ENCODE measurements at places on chromosomes 1 and 21.
A peak's percentile ranks its signal among the peaks of the same experiment; 100 is the strongest.

DNA sequence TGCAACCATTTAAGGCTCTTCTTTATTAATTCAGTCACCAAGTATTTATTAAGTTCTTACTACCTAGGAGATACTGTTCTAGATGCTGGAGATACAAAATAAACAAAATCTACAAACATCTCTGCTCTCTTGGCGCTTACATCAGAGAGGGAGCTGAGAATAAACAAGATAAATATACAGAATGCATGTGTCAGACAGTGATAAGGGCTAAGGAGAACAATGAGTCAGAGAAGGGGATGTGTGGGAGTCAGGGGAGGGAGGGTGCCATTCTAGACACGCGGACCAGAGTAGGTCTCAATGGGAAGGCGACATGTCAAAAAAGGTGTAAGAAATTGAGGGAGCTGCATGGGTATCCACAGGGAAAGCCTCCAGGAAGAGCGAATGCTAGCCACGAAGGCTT lies 393.2 kb downstream of the RWDD3 start:
- no peak for DNase-seq

DNA sequence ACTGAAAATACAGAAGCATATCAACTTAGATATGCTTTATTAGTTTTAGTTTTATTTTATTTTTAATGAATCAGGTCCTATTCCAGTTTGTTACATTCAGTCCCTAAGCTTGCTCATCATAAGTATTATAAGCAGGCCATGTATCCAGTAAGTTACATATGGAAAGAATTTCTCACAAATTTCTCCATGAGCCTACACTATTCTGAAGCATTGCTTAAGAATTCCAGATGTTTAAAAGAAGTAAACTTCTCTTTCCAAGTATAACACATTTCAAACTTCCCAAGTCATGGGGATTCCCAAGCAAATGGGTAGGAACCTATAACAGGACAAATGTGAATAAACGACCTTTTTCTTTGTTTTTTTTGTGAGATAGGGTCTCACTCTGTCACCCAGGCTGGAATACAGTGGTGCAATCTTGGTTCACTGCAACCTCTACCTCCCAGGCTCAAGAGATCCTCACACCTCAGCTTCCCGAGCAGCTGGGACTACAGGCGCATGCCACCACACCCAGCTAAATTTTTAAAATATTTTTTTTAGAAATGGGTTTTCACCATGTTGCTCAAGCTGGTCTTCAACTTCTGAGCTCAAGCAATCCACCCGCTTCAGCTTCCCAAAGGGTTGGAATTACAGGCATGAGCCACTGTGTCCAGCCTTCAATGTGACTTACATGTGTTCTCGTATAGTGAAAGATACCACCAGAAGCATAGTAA lies 39.0 kb downstream of the ST7L start:
- DNase-seq, result no peak

DNA sequence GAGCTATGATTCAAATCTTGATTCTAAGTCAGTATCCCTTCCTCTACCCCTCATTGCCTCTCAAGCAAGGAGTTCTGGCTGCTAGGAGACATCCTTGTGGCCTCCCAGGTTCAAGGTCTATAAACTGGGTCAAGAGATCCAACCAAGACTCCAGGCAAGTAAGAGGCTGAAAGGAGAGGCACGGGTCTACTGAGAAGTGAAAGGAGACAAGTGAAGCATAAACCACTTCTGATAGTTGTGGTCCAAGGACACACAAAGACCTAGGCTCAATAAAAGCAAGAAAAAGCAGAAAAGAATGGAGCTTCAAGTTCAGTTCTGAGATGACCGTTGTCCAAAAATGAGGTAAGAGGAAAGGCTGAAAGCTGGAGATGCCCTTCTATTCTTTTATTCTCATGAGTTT lies 17.8 kb upstream of the PPP2R5A start:
- DNase-seq, result no peak

DNA sequence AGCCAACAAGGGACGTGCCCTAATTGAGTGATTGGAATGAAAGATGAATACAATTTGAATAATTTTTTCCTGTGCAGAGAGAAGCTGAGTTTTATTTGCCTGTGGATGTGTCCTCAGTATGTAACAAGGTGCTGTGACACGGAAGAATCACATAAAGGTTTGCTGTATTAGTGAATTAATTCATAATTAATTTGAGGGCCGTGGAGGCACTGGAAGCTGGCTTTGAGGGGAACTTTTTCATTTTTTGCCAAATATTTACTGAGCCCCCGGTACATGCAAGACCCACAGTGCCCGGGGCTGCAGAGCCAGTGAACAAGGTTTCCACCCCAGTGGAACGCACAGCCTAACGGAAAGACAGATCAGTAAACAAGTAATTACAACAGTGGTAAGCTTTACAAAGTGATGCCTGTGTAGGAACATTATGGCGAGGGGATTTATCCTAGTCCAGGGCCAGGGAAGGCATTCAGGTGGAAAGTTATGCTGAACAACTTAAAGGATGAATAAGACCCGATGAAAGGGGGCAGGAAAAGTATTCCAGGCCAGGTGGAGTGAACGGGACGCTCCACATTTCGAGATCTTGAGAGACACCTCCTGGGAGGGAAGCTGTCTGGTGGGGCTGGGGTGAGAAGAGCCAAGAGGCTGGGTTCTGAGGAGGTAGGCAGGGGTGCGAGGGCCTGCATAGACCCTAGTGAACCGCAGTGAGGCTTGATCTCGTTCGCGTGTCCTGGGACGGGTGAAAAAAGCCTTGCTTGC lies 773 bp upstream of the RCC2 start:
- DNase-seq, result no peak

DNA sequence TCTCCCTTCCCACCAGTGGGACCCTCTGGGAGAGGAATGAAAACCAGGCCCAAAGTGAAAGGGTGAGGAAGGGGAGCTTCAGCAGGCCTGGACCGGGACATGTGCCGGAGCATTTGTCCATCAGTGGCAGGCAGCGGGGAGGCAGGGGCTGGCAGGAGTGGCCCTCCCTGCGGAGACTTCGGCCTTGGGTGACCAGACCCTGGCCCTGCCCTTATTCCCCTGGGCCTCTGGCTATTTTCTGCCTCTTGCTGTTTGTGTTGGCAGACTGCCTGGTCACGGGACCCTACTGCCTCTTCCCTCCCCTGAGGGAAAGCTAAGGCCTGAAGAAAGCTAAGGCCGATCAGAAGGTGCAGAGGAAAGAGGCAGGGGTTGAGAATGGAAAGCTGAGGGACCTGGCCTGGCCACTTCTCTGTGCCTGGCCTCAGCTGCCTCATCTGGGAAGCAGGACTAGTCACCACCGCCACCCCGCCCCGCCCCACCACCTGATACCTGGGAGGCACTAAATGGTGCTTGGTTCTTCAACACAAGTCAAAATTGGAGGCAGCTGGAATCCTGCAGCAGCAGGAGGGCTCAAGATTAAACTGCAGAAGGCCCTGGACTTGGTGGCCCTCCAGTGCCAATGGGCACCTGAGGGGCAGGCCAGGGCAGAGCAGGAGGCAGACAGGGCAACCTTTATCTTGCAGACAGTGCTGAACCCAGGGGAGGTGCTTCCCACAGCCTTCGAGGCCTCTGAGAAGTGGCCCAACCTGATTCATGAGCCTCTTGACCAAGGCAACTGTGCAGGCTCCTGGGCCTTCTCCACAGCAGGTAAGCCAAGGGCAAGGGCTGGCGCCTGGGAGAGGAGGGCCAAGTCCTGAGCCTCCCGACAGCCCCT lies 7.9 kb downstream of the TINAGL1 start:
- peak; percentile 73 for DNase-seq

- DNase-seq, result no peak
Observed at GRCh38 chr21:46171585-46171984, 12.7 kb downstream of the SPATC1L start.

GRCh38 chr1:23083714-23084480 lies 64.6 kb downstream of the KDM1A start:
- no peak for DNase-seq

GRCh38 chr1:219927298-219927955 lies 930 bp downstream of the SLC30A10 start:
- DNase-seq, result no peak

GRCh38 chr1:10793129-10793651 lies 3.3 kb downstream of the CASZ1 start:
- no peak for DNase-seq

DNA sequence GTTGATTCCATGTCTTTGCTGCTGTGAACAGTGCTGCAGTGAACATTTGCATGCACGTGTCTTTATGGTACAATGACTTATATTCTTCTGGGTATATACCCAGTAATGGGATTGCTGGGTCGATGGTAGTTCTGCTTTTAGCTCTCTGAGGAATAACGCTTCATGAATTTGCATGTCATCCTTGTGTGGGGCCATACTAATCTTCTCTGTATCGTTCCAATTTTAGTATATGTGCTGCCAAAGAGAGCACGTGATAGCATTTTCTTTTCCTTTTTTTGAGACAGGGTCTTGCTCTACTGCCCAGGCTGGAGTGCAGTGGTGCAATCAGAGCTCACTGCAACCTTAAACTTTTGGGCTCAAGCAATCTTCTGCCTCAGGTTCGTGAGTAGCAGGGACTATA lies 24.9 kb upstream of the MAP1LC3C start:
- DNase-seq, result no peak

DNA sequence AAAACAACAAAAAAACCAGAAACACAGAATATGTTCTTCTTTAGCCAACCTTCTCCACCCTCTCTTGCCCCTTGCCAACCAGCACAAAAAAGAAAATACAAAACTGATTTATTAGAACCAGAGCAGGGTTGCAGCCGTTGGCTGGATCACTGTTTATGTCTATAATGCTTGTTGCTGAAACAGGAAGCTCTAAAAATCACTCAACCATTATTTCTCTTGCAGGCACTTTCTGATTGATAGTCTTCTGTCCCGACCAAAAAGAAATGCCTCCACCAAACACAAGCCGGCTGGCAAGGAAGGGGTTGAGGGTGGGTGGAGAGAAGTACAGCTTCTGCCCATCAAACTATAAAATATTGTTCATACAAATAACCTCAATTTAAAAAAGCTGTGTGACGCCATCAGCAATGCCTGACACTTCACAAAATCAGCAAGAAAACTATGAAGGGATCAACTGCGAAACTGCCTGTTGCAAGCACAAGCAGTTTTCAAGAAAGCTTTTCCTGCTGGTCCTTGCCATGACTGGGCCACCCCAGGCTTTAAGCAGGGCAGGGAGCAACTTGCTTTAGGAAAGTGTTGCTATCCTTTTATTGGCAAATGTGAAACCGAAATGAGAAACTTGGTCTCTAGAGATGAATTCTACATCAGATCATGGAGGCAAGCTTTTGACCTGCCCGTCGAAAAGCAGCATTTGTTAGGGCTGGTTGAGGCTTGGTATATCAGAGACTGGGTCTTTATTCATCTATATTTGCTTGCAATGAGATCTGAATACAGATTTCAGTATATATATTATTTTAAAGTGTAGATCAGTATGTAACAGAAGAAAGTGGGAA lies 174.2 kb downstream of the RUNX1 start:
- no peak for DNase-seq

GRCh38 chr1:186670297-186671135 lies 9.7 kb downstream of the PTGS2 start:
- DNase-seq, result no peak

- DNase-seq, result peak; percentile 51
Observed at GRCh38 chr1:112744009-112744578, 29.0 kb upstream of the PPM1J start.

- DNase-seq, result no peak
Observed at GRCh38 chr1:208216806-208217205, 27.4 kb downstream of the PLXNA2 start.

DNA sequence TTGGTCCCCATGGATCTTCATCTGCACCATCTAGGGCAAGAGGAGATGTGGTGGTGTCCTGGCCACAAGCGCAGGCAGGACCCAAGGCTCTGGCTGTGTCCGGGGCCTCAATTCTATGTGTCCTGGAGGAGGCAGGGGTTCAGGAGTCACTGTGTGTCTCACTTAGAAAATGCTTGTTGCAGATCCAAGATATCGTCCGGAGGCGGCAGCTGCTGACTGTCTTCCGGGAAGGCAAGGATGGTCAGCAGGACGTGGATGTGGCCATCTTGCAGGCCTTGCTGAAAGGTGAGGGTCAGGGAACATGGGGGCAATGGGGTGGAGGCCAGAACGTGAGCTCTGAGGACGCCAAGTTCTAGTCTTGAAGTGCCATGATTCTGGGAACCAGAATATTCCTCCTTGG lies 29.1 kb downstream of the TRPM2 start:
- DNase-seq, result no peak

DNA sequence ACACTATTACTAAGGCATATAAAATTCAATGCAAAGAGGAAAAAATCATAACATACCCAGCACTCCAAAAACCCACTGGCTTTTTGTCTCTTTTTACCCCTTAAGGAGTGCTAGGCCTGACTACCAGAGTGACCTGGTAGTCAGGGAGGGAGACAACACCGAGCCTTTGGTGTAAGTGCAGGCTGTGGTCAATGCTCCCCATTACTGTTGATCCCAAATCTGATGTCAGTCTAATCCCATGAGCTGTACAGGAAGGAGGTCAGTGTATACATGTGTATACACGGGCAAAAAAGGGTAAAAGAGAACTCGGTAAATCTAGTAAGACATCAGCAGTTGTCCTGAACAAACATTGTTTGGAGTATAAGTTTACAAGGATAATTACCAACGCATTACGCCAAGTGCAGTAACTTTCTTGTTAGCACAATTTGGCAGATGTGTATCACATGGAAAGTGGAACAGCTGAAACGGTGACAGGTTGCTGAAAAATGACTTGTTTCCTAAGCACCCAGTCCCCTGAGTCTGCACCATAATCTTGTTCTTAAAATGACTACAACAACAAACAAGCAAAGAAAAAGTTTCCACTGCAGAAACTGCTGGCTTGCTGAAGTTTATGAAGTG lies 217.9 kb downstream of the KCNH1 start:
- no peak for DNase-seq

Data from EL (cell line).